Amygdala (tissue), 56 donors: ENCODE measurements at places on chromosomes 3 and 15.
A peak's percentile ranks its signal among the peaks of the same experiment; 100 is the strongest.

GRCh38 chr15:95620934-95621579, 709.4 kb upstream of the NR2F2 start:
- DNase-seq = no peak

- no peak for DNase-seq
These were observed 330.8 kb upstream of the AGTR1 start for GRCh38 chr3:148366743-148367410.

- DNase-seq = no peak
These were observed 15.4 kb upstream of the CX3CR1 start for GRCh38 chr3:39295184-39295775.

DNA sequence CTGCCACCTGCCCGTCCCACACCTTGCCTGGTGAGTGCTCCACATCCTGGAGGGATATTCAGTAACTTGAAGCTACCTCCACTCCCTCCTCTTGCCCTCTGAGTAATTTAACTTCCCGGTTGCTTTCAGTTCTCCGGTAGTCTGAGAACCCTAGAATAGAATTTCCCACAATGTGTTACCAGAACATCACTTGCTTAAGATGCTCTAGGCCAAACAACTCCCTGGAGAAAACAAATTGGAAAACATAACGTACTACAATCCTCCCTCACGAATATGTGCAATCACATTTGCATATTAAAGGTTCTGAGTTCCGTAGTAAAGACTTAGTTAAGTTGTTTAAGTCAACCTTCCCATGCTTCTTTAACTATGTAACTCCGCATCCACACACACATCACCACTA, 44.8 kb downstream of the SLCO2A1 start:
- no peak for DNase-seq

- no peak for DNase-seq
These were observed 298.9 kb downstream of the SHOX2 start for GRCh38 chr3:157807280-157807679.

DNA sequence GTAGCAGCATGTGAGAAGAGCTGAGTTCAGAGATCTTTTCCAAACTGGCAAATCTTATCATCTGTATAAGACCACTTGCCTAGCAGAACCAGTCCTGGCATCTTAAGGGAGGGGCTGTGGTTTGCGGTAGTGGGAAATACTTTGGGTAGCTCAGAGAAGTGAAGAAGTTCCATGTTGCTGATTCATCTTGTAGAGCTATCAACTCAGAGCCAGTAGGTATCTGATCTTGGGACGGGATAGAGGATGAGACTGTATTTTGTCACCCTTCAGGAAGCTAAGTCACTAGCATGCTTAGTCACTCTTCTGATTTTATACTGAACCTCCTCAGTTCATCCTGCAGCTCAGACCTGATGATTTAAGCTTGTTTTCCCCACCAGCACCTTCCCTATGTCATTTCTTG, 211.4 kb downstream of the NR1D2 start:
- DNase-seq = no peak

- no peak for DNase-seq
These were observed 145.9 kb upstream of the GALNT15 start for GRCh38 chr3:16028604-16029003.

DNA sequence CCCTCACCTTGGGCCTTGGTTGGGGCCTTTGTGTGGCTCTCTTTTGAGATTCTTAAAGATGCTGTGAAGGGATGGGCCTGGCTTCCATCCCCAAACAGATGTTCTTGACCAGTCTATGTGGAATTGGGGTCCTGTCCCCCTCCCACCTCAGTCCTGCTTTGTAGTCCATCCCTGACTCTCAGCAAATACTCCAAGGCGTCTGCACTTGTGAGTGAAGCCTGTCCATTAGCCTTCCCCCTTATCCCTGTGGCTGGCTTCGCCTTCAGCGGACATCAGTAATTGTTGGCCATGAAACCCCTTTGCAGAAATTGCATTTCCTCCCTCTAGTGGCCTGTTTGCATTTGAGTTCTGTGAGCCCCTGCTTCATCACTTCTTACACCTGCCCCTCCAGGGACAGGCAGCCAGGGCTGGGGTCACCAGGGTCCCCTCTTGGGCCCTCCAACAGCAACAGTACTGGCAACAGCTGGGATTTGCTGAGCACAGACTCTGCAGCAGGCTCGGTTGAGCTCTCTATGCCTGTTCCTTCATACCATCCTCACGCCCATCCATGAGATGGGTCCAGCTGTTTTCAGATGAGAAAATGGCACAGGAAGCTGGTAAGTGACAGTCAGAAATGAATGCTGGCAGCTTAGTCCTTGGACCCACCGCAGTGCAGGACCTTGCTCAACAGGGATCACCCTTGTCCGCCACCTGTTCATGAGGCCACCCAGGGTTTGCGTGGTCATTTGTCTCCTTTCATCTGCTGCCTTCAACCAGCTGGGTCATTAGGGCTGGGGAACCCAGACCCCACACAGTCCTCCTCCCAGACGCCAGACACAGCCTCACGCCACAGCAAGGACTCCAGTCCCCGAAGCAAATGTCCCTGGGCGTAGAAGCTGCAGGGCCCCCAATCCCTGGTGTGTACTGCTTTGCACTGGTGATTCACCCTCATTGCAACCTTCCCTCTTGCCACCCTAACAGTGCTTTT, 8.9 kb upstream of the LRRK1 start:
- no peak for DNase-seq

DNA sequence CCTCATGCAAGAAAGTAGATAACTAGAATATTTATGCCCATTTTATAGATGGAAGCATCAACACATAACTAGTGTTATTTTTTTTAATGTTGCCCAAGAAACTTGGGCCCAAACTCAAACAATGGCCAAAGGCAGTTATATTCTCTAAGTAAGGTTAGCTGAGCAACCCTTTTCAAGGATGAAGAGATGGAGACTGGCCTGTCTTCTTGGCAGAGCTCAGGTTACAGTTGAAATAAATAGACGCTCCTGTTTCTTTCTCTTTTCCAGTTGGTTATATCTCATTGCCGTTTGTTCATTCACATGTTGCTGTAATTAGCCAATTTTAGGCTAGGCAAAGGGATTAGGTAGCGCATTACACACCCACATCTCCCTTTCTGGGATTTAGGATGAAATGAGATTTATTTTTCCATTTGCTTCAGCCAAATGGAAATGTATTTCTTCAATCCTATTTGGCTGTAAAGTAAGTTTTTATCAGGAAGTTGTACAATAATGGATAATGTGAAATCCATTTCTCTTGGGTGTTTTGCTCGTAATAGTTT, 93.2 kb downstream of the CMSS1 start:
- no peak for DNase-seq

DNA sequence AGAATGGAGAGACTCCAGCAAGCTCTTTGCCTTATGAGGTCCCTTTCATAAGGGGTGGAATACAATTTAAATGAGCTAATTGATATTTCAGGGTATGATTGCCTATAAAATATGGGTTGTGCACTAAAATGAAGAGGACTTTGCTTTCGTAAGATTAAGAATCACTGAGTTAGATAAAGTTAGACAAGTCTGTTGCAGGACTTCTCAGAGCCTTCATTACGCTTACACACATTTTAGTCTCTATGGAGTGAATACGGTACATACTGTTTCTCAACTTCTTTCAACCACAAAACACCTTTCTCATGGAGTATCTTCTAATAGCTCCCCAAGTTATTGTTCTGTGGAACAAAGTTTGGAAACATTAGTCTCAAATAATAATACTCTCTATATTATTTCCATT, 17.8 kb upstream of the MYRIP start:
- DNase-seq = no peak

GRCh38 chr3:169400874-169401273, 262.6 kb downstream of the MECOM start:
- no peak for DNase-seq

DNA sequence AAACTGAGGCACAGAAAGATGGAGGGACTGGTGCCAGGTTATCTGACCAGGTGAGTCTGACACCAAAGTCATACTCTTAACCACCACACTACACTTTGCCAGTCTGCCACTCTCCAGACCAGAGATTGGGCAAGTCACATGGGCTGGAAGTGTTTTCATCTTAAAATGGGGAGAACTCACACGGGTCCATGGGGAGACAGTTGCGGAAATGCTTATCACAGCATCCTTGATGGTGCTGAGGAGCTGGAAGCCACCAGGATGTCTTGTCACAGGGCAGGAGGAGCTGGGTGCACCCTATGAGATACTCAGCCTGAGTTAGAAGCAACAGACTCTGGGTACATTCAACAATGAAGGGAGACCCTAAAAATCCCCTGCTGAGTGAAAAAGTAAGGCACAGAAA, 4.8 kb downstream of the GALNT15 start:
- no peak for DNase-seq

- DNase-seq = no peak
These were observed 145.0 kb downstream of the ADAM10 start for GRCh38 chr15:58604455-58604923.

- no peak for DNase-seq
These were observed 342.9 kb upstream of the PPP2R3A start for GRCh38 chr3:135622656-135623055.

DNA sequence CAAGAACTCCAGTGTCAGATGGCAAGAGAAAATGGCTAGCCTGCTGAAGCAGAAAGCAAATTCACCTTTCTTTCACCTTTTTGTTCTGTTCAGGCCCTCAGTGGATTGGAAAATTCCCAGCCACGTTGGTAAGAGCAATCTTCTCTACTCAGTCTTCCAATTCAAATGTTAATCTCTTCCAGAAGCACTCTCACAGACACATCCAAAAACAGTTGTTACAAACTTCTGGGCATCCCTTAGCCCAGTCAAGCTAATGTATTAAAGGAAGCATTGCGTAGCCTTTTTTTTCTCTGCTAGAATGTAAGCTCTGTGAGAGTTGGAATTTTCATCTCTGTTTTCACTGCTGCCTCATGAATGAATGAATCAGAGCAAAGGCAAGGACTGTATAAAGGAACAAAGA, 109.2 kb upstream of the ROBO2 start:
- no peak for DNase-seq

GRCh38 chr15:29685156-29686078, 136.9 kb downstream of the TJP1 start:
- no peak for DNase-seq

GRCh38 chr3:15903164-15903563, 105.4 kb upstream of the ANKRD28 start:
- no peak for DNase-seq

DNA sequence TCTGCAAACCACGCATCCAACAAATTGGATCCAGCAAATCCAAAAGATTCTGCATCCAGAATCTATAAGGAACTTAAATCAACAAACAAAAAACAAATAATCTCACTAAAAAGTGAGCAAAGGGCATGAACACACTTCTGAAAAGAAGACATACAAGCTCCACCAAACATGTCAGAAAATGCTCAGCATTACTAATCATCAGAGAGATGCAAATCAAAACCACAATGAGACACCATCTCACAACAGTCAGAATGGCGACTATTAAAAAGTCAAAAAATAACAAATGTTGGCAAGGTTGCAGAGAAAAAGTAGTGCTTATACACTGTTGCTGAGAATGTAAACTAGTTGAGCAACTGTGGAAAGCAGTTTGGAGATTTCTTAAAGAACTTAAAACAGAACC, 21.6 kb upstream of the SLC25A36 start:
- no peak for DNase-seq

- DNase-seq = no peak
These were observed 169.3 kb upstream of the LRRN1 start for GRCh38 chr3:3629911-3630310.

- no peak for DNase-seq
These were observed 2.5 kb upstream of the CAPN3 start for GRCh38 chr15:42356851-42357250.

- no peak for DNase-seq
These were observed 52.8 kb upstream of the DGKG start for GRCh38 chr3:186414735-186415419.

DNA sequence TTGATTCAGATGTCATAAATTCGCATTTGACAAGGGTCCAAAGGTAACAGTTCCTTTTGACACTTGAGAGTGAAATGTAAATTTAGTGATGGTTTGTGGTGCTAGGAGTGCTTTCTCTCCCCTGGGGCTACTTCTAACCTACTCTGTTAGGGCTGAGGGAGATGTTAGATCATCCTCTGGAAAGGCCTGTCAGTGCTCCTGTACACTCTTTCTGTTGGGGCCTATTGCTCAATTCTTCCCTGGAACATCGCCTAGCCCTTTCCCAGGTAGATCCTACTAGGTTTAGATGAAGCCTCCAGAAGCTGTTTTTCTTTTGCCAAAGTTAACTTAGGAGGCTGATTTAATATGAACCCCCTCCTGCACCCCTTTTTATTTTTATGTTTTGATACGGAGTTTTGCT, 1.4 kb downstream of the PCCB start:
- DNase-seq = no peak

DNA sequence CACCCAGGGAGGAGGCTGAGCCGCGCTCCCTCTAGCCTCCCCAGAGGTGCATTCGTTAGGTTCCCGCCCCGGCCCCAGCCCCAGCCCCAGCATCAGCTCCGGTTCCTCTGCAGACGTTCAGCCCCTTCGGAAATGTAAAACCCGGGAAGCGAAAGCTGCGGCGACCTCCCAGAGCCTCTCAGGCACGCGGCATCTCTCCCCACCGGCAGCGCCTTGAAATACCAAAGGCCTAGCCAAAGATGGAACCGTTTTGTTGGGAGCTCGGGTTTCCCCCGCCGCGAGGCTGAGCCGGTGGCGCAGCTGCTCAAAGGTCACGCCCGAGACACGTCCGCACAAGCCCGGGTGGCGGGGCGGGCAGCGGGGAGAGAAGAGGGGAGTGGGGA, 77.8 kb upstream of the HES1 start:
- DNase-seq = no peak

GRCh38 chr3:46913644-46914043, 36.1 kb downstream of the PTH1R start:
- no peak for DNase-seq

DNA sequence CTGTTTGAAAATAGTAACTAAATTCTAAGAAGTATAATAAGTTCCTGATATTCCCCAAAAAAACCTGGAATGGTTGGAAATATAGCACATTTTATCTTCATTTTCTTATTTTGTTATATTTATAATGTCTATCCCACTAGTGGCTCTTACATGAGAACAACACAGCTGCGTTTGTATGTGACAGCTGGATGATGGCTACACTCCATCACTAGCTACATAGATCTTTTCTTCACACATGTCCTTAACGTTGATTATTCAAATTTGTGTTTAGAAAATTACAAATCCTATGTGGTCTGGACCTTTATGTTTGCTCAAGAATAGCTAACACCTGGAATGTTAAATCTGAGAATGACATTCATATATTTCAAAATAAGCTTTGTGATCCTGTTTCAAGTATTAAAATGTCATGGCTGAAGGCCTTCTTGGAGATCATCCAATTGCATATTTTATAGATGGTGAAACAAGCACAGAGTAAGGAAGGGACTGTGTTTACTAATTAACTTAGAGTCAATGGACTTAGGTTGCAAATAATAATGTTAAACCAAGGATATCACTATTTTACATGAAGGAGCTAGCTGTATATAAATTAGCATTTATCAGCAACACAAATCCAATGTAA, 60.8 kb downstream of the ATP13A5 start:
- no peak for DNase-seq

GRCh38 chr3:11850003-11850402, 3.3 kb upstream of the TAMM41 start:
- DNase-seq = peak; percentile 32

- DNase-seq = no peak
These were observed 32.0 kb downstream of the FAIM start for GRCh38 chr3:138640537-138640936.

GRCh38 chr3:154904328-154904727, 175.8 kb upstream of the MME start:
- DNase-seq = no peak
